CD4-positive, alpha-beta T cell treated with Interleukin-12 subunit alpha and Interleukin-12 subunit beta, for 1 hour (primary cell): ENCODE measurements at places on chromosomes 7 and 10.

GRCh38 chr7:43625453-43625852 is 42.5 kb downstream of the STK17A start:
- peak; percentile 85 for DNase-seq

DNA sequence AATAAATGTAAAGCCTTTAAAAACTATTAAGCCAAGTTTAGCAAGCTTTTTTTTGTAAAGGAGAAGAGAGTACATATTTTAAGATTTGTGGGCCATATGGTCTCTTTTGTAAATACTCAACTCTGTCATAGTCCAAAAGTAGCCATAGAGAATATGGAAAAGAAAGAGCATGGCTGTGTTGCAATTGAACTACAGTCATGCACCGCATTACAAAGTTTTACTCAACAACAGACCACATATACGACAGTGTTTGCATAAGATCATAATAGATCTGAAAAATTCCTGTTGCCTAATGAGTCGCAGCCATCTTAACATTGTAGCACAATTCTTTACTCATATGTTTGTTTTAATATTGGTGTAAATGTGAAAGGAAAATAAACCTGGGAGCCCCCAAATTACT is 440.8 kb downstream of the HTR7 start:
- DNase-seq: no peak

- no peak for DNase-seq
Observed at GRCh38 chr7:80804589-80804988, 114.3 kb downstream of the SEMA3C start.

- DNase-seq: no peak
Observed at GRCh38 chr7:136900005-136900404, 31.6 kb downstream of the CHRM2 start.

- no peak for DNase-seq
Observed at GRCh38 chr10:130403153-130404075, 267.2 kb downstream of the GLRX3 start.

DNA sequence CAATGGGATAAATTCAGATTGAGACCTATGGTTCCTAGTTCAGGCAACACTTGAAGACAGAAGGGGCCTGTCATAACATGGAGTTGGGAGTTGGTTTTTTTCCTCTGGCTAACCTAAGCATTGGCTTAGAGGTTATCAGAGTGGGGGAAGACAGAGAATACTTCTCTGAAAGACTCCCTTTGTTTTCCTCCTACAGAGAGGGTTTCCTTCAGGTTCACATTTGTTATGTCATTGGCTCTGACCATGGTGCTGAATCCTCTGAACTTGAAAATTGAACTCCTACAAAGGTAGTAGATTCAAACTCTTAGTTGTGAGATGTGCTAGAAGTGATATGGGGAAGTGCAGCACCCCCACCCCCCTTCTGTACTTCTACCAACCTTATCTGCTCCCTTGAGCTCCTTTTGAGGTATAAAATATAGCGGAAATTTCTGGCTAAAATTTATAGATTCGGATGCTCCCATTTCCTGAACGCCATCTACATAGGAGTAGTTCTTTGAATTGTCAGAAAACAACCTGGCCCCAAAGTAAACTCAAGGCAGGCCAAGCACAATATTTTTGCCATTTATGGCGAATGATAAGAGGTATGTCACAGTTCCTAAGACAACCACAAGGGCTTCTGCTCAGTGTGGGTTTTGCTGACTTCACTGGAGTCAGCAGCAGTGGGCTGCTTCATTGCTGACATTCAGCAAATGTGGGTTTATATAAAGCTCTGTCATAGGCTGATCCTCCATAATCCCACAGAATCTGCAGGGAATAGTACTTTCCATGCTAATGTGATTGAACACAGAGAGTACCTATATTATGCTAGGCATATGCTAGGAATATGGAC is 131.6 kb upstream of the KLF14 start:
- DNase-seq: no peak

DNA sequence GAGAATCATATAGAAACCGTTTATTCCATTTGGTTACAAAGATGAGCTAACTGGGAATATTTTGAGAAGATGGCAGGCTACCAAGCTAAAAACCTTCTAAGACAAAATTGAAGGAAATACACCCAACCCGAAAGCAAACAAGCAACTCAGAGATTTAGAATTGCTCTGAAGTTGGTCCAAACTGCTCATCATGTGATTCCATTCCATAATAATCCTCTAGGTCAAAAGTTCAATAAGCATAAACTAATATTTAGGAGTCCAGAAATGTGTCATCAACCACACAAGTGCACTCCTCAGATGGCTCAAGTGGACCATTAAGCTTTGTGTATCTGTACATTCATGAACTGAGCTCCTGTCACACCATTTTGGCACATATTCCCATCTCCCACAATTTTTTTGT is 28.7 kb downstream of the DGKI start:
- no peak for DNase-seq

- no peak for DNase-seq
Observed at GRCh38 chr10:23406409-23406808, 32.5 kb upstream of the OTUD1 start.

GRCh38 chr10:22795546-22795945 is 81.2 kb upstream of the PIP4K2A start:
- no peak for DNase-seq

DNA sequence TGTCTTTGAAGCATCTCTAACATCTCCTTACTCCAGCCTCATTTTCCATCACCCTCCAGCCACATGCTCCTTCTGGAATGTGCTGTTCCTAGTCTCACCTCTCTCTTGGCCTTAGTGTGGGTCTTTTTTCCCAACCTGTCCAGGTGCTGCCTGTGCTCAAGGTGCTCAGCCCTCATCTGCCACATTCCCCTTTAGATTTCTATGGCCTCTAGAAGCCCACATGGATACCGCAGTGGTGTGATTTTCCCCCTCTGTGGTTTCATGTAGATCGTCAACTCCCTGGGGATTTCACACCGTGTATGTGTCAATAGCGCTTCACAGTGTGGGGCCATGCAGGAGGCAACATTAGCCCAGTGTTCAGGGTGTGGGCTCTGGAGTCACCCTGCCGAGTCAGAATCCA is 32.5 kb downstream of the BMPER start:
- no peak for DNase-seq

DNA sequence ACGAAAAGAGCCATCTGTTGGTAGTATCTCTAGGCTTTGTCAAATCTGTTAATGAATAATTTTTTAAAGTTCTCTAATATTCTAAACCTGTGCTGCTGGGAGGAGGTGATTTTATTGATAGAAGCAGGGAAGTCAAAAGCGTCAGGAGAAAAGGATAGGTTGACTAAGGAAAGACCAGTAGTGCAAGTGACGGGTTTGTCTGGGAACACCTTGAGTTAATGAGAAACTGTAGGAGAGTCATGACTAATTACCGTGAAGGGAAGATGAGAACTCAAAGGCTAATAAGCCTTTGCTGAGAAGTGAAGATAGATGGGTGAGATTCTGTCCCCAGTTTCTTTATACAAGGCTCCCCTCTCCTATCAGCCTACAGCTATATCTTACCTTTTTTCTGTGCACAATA is 5.0 kb upstream of the PDK4 start:
- no peak for DNase-seq

- no peak for DNase-seq
Observed at GRCh38 chr7:20513341-20513740, 102.1 kb upstream of the ABCB5 start.

DNA sequence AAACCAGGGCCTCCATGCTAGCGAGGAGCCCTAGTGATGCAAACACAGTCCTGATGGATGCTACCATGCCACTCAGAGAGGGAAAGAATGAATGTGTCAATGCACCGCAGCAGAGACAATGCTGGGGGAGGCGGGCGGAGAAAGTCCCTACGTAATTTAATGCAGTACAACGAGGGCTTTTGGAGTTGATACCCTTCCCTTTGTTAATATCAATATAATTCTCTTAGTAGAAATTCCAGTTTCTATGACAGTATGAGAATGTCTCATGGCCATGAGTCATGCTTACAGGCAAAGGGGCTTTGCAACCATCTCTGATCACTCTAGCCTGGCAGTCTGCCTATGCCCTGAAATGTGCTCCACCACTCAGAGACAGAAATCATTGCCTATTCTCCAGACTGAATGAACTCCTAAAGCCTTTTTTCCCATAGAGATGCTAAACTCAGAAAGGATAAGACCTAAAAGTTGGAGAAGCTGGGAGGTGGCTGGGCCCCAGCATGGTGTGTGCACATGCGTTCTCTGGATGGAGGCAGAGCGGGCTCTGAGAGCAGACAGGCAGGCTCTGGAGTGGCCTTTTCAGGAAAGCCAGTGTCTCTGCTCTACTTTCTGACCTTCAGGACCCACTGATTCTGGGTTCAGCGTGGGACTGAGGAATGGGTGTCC is 20.3 kb upstream of the GIMAP2 start:
- no peak for DNase-seq

- DNase-seq: peak; percentile 40
Observed at GRCh38 chr10:89163265-89163995, 43.7 kb downstream of the CH25H start.

GRCh38 chr10:95263864-95264226 is 27.0 kb downstream of the PDLIM1 start:
- DNase-seq: no peak

DNA sequence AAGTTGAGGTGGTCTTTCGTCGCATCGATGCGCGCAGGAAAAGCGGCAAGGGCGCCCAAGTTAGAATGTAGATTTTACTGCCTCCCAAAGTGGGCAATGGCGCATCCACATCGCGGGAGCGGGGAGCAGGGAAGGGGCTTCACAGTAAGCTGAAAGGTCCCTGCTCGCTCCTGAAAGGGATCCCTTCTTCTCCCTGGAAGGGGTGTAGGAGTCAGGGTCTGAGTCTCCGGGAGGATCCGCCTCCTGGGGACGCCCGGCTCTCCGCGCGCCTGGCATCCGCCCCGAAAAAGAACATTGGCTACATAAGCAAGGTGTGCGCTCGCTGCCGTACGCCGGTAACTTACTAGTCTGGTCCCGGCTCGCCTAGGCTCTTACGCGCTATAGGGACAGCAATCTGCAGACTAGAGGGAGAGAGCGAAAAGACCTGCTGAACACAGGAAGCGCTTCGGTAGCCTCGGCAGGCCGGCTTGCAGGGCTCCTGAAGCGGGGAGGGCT is 804 bp downstream of the UNC5B start:
- peak; percentile 7 for DNase-seq

GRCh38 chr10:102538811-102539210 is 35.0 kb downstream of the SUFU start:
- no peak for DNase-seq

- no peak for DNase-seq
Observed at GRCh38 chr7:94250987-94251386, 143.7 kb upstream of the COL1A2 start.

DNA sequence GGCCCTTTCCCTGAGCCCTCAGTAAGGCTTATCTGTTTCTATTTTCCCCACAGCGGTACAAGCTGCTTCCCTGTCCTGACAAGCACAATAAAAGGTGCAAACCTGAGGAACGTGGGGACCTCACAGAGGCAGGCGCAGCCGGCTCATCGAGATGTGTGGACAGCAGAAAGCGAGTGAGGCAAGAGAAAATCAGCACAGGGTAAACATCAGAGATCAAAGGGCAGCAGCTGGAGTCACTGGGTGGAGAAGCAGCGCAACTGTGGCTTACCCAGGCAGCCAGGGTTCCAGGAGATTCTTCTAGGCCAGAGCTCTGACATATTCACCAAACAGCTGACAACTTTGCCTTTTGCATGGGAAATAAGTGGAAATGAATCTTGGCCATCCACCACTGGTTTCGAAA is 212.6 kb downstream of the WDR11 start:
- DNase-seq: no peak

- DNase-seq: no peak
Observed at GRCh38 chr7:12423355-12423996, 19.8 kb upstream of the VWDE start.

DNA sequence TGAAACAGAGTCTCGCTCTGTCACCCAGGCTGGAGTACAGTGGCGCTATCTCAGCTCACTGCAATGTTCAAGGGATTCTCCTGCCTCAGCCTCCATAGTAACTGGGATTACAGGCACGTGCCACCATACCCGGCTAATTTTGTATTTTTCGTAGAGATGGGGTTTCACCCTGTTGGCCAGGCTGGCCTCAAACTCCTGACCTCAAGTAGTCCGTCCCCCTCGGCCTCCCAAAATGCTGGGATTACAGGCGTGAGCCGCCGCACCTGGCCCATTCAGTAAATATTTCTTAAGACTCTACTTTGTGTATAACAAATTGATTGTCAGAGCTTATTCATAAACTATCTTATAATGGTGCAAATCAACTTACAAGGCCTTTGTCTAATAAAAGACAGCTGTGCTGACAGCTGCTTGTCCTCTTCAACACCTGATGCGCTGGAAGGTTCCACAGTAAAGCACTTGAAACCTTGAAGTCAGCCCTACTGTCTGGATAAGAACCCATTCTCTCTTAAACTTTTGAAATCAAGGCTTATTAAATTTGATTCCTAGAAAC is 14.7 kb downstream of the ECHDC3 start:
- DNase-seq: no peak

- no peak for DNase-seq
Observed at GRCh38 chr7:70634610-70635068, 497.3 kb upstream of the GALNT17 start.

- no peak for DNase-seq
Observed at GRCh38 chr10:94397549-94398370, 4.6 kb upstream of the TBC1D12 start.

GRCh38 chr10:42987121-42987541 is 89.7 kb upstream of the RET start:
- DNase-seq: no peak

DNA sequence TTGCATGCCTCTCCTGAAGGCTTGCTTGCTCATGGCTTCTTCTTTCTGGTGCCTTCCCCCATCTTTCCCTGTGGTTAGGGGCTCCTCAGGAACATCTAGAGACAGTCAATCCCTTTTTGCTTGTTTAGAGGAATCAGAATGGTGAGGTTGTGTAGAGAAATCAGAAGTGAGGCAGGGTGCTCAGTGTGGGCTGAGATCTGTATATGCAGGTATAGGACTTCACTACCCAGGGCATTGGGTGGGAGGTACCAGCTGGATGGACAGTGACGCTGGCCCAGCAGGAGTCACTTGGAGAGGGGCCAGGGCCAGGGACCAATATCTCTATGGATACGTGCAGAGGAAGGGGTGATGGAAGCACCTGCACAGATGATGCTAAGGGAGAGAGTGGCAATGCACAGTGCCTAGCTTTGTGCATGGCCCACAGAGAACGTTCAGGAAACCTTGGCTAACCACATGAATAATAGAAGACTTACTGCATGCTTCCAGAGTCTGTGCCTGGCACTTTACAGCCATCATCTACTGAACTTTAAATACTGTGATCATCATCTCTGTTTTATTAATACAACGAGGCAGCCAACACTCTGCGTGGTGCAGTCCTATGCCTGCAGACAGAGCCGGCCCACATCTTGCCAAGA is 255.2 kb downstream of the ABCA13 start:
- no peak for DNase-seq
